Gastrocnemius medialis (tissue), 4 donors: ENCODE measurements at places on chromosomes 1 and 21. TPM values are rescaled to one million over a fixed set of nuclear protein-coding genes. Genes with fewer than 3 reads are reported as not detected.
A peak's percentile ranks its signal among the peaks of the same experiment; 100 is the strongest.

- H3K36me3 ChIP-seq = no peaks in the 10 kb centered on the region
- no peak overlapping the region for H3K27ac ChIP-seq
- DNase-seq = no peak
- peaks cover 9% of the 10 kb centered on the region for H3K4me1 ChIP-seq
- H3K27me3 ChIP-seq = peaks cover 45% of the 10 kb centered on the region
These were observed 132.9 kb upstream of the DPYD start for GRCh38 chr1:98053471-98054366.

DNA sequence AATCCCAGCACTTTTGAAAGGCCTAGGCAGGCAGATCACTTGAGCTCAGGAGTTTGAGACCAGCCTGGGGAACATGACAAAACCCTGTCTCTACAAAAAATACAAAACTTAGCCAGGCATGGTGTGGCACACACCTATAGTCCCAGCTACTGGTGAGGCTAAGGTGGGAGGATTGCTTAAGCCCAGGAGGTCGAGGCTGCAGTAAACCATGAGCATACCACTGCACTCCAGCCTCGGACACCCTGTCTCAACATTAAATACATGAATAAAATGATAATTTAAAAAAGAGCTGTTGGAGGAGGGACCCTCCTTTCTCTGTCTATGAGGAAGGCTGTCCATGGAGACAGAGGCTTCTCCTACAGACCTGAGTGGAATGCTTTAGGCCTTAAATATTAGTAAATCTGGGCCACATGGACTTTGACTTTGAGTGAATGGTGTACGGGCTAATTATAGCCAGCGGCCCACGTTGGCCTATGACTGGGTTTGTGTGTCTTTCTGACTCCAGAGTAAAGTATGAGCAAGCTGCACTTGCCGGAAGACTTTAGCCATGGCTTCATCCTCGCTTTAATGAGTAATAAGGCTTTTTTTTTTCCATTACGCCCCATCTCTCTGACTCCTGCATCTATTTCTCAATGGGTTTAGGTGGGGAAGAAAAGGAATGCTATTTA, 21.3 kb downstream of the RAB3B start:
- H3K36me3 ChIP-seq = no peaks in the 10 kb centered on the region
- no peak overlapping the region for H3K27ac ChIP-seq
- H3K4me1 ChIP-seq = no peaks in the 10 kb centered on the region
- no peak overlapping the region for H3K4me3 ChIP-seq
- no peaks in the 10 kb centered on the region for H3K27me3 ChIP-seq

DNA sequence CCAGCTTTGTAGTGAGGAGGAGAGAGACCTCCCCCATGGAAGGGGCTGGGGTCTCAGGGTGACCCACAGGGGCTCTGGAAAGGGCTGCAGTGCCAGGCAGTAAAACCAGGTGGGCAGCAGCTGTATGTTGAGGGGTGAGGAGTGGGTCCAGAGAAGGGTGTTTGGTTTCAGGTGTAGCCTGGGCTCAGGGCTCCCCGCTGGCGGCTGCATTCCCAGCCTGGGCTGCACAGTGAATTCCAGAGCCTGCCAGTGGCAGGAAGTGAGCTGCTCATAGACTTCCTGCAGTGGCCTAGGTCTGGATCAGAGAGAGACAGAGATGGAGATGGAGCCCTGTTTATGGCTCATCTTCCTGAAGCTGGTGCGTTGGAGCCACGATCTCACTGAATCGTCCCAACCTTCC, 356.4 kb downstream of the PTPRU start:
- no peak overlapping the region for H3K4me3 ChIP-seq
- no peaks in the 10 kb centered on the region for H3K36me3 ChIP-seq
- H3K27ac ChIP-seq = no peak overlapping the region
- no peak for DNase-seq

- H3K27me3 ChIP-seq = no peaks in the 10 kb centered on the region
- H3K36me3 ChIP-seq = no peaks in the 10 kb centered on the region
- no peak overlapping the region for H3K4me3 ChIP-seq
These were observed 10.0 kb downstream of the GALNT2 start for GRCh38 chr1:230077011-230077410.

- H3K4me3 ChIP-seq = no peak overlapping the region
- H3K36me3 ChIP-seq = peaks cover 56% of the 10 kb centered on the region
- no peak overlapping the region for H3K27ac ChIP-seq
- DNase-seq = no peak
- no peaks in the 10 kb centered on the region for H3K4me1 ChIP-seq
- H3K27me3 ChIP-seq = no peaks in the 10 kb centered on the region
These were observed 5.1 kb upstream of the TMEM269 start for GRCh38 chr1:42779725-42780124.

TMEM82 gene
- total RNA-seq = 0.33 TPM

MROH9 gene
- total RNA-seq = not detected

- DNase-seq = no peak
- no peak overlapping the region for H3K4me3 ChIP-seq
- H3K27me3 ChIP-seq = no peaks in the 10 kb centered on the region
- H3K27ac ChIP-seq = peak overlapping the region; percentile 9
- no peaks in the 10 kb centered on the region for H3K36me3 ChIP-seq
These were observed 57.9 kb downstream of the DDAH1 start for GRCh38 chr1:85406887-85407533.

TSPEAR gene
- not detected for total RNA-seq

DNA sequence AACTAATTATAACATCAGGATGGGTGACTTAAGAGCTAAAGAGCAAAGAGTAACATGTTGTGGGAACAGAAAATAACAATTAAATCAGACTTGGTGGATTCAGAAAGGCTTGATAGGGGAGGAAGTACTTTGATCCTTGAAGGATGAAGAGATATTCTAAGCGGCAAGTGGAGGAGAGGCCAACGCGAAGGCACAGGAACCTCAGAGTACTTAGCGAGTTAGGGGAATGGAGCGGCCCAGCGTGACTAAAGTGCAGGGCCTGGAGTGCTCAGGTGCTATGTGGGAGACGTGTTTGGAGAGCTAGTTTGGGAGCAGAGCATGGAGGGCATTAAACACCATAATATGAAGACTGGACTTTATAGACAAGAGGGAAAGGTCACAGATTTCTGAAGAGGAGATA, 64.3 kb downstream of the ADCY10 start:
- no peak overlapping the region for H3K27ac ChIP-seq
- no peak overlapping the region for H3K4me3 ChIP-seq
- no peaks in the 10 kb centered on the region for H3K4me1 ChIP-seq
- H3K27me3 ChIP-seq = no peaks in the 10 kb centered on the region

DNA sequence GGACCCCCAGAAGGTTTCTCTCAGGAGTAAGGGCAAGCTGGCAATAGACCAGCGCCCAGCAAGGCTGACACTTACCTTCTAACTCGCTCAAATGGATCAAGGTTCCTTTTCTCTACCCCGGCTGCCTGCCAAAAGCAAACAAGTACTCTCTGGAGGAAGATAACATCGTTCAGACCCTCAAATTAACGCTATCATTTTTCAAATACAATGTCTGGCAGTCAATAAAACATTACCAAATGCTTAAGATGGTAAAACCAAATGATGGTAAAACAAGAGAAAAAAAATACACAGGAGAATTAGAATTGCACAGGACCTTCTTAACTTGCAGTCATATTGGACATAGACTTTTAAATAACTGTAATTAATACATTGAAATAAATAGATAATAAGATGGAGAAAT, 148.1 kb downstream of the SPATA46 start:
- no peaks in the 10 kb centered on the region for H3K4me1 ChIP-seq
- no peaks in the 10 kb centered on the region for H3K36me3 ChIP-seq
- no peak overlapping the region for H3K4me3 ChIP-seq
- no peaks in the 10 kb centered on the region for H3K27me3 ChIP-seq

TMCO1 gene
- total RNA-seq = 35.6 TPM

DNA sequence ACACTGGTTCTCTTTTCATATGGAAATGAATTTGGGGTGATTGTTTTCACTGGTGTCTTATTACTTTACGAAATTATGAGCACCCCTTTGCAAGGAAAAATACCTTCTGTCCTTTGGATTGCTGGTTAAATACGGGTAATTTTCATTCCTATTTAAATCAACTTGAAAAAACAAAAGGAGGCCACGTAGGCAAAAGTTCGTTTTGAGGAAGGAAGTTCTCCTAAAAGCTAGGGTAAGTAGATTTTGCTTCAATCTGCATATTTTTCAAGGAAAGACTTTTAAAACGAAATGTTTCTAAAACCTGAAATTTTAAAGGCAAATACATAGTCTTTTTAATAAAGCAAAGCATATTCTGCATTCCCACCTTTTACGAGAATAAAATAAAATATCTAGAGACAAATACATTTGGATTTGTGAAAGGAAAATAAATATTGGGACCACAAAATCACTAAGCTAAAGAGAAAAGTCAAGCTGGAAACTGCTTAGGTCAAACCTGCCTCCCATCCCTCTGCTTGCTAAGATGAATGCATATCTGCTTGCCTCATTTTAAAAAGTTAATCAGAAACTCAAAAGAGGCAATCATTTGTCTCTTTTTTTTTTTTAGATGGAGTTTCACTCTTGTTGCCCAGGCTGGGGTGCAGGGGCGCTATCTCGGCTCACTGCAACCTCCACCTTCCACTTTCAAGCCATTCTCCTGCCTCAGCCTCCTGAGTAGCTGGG, 70.9 kb upstream of the ETS2 start:
- peaks cover 5% of the 10 kb centered on the region for H3K4me1 ChIP-seq
- H3K4me3 ChIP-seq = peak overlapping the region; percentile 34
- H3K27me3 ChIP-seq = no peaks in the 10 kb centered on the region
- no peak for DNase-seq
- H3K36me3 ChIP-seq = no peaks in the 10 kb centered on the region
- peak overlapping the region; percentile 40 for H3K27ac ChIP-seq

GRCh38 chr1:241696815-241697639, 44.9 kb downstream of the WDR64 start:
- no peaks in the 10 kb centered on the region for H3K27me3 ChIP-seq
- DNase-seq = no peak
- H3K4me3 ChIP-seq = no peak overlapping the region

DNA sequence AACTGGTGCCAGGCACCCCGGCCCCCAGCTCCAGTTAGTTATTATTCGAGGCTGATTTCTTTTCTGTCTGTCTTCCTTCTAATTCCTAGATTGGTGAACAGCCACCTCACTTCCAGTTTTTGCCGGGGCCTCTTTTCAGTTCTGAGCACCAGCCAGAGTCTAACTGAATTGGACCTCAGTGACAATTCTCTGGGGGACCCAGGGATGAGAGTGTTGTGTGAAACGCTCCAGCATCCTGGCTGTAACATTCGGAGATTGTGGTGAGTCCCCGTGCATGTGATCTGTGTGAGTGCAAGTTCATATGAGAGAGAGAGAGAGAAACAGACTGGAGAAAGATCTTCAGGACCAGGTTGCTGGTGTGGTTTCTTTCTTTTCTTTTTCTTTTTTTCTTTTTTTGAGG, 13.5 kb downstream of the NLRP3 start:
- H3K36me3 ChIP-seq = no peaks in the 10 kb centered on the region
- no peak overlapping the region for H3K4me3 ChIP-seq
- H3K27ac ChIP-seq = no peak overlapping the region

DNA sequence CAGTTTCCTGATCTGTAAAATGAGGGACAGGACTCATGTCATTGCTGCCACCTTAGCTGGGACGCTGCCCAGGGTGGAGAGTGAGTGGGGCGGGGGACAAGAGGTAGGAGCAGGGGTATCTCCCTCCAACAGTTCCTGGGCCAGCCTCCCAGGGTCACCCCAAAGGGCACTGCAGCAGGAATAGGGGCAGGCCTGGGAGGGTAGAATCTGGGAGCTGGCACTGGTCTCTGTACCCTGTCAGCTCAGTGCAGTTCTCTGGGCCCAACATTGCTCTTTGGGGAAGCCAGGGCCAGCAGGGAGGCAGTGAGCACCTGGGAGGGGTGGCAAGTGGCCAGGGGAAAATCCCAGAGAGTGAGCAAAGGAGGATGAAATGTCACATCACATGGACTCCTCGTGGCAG, 55.8 kb downstream of the ELK4 start:
- H3K27ac ChIP-seq = no peak overlapping the region
- peaks cover 3% of the 10 kb centered on the region for H3K27me3 ChIP-seq
- H3K4me1 ChIP-seq = no peaks in the 10 kb centered on the region

DYNLT5 gene
- total RNA-seq = not detected

DNA sequence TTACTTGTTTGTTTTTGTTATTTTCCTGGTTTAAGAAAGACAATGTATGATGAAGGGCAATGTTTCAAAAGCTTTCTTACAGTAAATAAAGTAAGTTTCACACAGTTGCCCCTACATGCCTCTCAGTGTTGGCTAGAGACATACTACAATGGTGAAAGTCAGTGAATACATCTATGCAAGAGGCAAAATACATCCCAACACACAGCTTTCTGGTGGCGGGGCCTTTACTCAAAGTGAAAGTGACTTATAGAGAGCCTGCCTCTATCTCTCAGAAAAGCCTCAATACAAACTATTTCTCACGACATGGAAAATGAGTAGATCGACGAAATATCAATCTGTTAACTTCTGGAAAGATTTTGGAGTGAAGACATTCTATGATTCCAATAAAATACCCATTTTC, 122.3 kb downstream of the SLC30A10 start:
- H3K27ac ChIP-seq = no peak overlapping the region
- H3K27me3 ChIP-seq = no peaks in the 10 kb centered on the region
- DNase-seq = no peak
- no peaks in the 10 kb centered on the region for H3K36me3 ChIP-seq

DNA sequence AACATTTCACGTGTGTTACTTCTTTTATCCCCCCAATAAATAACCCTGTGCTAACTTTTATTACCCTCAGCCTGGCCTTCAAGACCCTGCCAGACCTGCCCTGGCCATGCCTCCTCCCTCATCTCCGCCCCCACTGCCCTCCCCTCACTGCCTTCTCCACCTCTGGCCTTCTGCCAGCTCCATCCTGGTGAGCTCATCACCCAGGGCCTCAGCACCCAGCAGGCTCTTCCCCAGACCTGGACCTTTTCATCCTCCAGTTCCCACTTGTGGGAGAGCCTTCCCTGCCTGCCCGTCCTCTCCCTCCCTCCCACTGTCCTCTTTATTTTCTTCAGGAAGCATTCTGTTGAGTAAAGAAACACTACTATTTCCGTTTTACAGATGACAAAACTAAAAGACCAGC, 72.0 kb downstream of the SLC66A1 start:
- no peak for DNase-seq
- no peaks in the 10 kb centered on the region for H3K27me3 ChIP-seq
- H3K27ac ChIP-seq = no peak overlapping the region
- peaks cover 16% of the 10 kb centered on the region for H3K4me1 ChIP-seq

CDK18 gene
- total RNA-seq = 4.6 TPM

GRCh38 chr1:19240673-19241538, 10.4 kb downstream of the EMC1 start:
- peaks cover 76% of the 10 kb centered on the region for H3K36me3 ChIP-seq
- peak overlapping the region; percentile 73 for H3K27ac ChIP-seq
- no peaks in the 10 kb centered on the region for H3K27me3 ChIP-seq
- DNase-seq = peak; percentile 48

CD1C gene
- not detected for total RNA-seq
